NCI-H2029 treated with DMSO at 0.1 percent for 48 hours (cell line): ENCODE measurements at places on chromosomes 5 and 9.
A peak's percentile ranks its signal among the peaks of the same experiment; 100 is the strongest.

- DNase-seq: no peak
Measured at GRCh38 chr5:111639912-111640311, 117.1 kb downstream of the NREP start.

DNA sequence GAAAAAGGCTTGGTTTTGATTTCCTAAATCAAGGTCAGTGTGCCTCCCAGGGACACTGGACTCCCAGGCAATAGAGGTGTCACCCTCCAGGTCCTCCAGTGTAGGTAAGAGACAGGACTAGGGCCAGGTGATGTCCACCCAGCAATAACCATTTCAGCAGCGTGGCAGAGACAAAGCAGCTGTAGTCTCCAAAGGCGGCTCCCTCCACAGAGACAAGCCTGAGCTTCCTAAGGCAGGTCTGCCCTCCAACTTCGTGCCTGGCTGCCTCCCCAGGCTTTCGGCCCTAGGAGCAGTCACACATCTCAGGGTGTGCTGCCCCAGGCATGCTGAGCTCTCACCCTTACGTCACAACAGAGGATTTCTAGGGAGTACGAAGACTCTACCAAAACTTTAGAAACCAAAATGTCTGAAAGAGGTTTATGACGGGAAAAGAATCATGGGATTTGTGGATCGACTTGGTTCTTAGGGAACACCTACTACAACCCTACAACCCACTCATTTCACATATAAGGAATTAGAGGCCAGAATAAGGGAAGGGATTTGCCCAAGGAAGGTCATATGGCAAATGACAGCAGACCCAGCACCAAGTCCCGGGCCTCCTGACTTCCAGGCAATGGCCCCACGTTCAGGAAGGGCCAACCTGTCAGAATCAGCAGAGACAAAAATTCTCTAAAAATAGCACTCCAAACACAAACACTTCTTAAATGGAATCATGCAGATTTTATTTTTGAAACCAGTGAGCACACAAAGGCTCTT lies 105.5 kb downstream of the KLHL3 start:
- DNase-seq: no peak

DNA sequence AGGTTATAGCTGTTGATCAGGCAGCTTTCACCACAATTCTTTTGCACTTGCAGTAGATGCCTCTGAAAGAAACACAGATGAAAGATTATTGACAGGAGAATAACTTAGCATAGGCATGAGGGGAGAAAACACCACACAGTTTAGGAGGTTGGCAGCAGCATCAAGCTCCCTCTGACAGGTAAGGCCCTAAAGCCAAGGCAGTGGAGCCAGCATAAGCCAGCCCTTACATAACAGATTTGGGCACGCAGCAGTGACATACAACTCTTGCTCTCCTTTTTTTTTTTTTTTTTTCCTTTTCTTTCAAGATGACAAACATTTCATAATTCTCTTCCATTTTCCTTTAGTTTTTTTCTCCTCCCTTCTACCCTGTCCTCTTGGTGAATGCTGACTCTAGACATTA lies 257.6 kb upstream of the ADAMTSL1 start:
- DNase-seq: no peak

- DNase-seq: no peak
Measured at GRCh38 chr5:75461679-75462078, 49.8 kb downstream of the CERT1 start.

DNA sequence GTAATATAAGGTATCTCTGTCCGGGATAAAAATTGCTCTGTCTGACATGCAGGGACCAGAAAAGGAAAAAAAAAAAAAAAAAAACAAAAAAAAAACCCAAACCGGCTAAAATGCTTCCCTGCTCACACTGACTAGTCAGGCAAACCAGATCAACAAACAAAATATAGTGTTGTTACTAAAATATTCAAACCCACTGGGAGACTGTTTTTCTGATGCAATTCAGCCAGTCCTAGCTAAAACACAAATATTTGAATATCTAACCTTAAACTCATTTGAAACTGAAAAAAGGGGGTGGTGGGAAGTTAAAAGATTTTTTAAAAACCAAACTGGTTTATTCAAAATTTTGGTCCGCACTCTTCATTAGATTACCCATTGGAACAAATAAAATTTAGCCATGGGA lies 61.0 kb downstream of the APBA1 start:
- no peak for DNase-seq

- no peak for DNase-seq
Measured at GRCh38 chr9:92480291-92480771, 2.0 kb downstream of the ASPN start.

GRCh38 chr9:120965344-120966012 lies 38.9 kb upstream of the TRAF1 start:
- DNase-seq: peak; percentile 78

DNA sequence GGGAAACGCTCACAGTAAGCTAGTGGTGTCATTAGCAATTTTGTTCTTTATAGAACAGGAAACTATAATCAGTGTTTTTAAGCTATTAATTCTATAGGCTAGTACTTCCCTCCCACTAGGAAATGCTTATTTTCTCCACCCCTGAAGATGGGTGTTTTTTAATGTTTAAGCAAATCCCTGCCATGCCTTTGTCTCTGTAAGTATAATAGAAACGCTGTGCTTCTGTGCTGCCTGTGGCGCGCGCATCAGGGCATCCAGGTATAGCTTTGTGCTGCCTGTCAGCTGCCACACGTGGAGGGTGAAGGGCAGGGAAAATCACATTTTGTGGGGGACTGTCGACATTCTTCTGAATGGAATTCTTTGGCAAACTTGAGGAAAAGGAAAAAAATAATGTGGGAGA lies 217.5 kb downstream of the RAB3C start:
- DNase-seq: no peak
